ENCODE measurements at places on chromosomes 11 and 22. TPM values are rescaled to one million over a fixed set of nuclear protein-coding genes. Genes with fewer than 3 reads are reported as not detected.

DNA sequence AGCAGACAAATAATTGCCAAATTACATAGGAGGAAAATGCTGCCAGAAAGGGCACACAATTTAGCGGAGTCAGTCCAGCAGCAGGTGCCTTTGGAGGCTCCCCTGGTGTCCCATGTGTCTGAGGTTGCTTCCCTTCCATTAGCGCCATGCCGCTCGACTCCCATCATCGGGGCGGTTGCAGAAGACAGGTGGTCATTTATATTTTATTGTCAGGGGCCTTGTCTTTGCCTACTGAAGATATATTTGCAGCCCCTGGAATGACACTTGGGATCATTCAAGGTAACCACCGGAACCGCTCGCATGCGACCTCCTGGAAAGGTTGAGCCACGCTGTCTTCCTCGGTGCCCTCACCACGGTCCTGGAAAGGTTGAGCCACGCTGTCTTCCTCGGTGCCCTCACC lies 298.3 kb downstream of the TBC1D22A start:
- no peaks in the 10 kb centered on the region for H3K4me1 ChIP-seq
- no peak overlapping the region for H3K4me3 ChIP-seq
- no peak overlapping the region for H3K27ac ChIP-seq
- no peak for DNase-seq

DNA sequence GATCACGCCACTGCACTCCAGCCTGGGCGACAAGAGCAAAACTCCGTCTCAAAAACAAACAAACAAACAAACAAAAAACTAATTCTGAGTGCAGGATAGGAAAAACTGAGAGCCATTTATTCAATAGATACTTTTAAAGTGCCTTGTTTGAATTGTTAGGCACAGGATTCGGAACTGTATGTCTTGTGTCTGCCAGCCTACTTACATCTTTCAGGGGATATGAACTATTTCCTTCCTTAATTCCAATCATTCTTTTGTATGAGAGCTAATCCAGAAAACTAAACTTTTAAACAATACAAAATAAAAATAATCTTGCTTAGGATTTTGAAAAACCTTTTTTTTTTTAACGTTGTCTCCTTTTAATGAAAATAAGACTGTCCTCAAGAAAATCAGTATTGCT lies 12.6 kb downstream of the UVRAG start:
- peaks cover 11% of the 10 kb centered on the region for H3K4me1 ChIP-seq
- peaks cover 8% of the 10 kb centered on the region for H3K36me3 ChIP-seq
- no peak for DNase-seq
- H3K27me3 ChIP-seq: no peaks in the 10 kb centered on the region
- no peak overlapping the region for H3K4me3 ChIP-seq
- no peak overlapping the region for H3K27ac ChIP-seq

GRCh38 chr22:22786301-22787115 lies 101.1 kb upstream of the IGLL5 start:
- no peaks in the 10 kb centered on the region for H3K36me3 ChIP-seq
- peaks cover 4% of the 10 kb centered on the region for H3K4me1 ChIP-seq
- DNase-seq: no peak
- H3K27ac ChIP-seq: no peak overlapping the region
- peaks cover 31% of the 10 kb centered on the region for H3K27me3 ChIP-seq

- no peaks in the 10 kb centered on the region for H3K27me3 ChIP-seq
- H3K4me3 ChIP-seq: no peak overlapping the region
- no peak for DNase-seq
- H3K27ac ChIP-seq: no peak overlapping the region
Measured at GRCh38 chr11:92644595-92645445, 324.6 kb upstream of the MTNR1B start.

The OR8G5 gene
- not detected for total RNA-seq

The MFNG gene
- 207 TPM for total RNA-seq

The SCGB1A1 gene
- total RNA-seq: not detected

The PAX6 gene
- total RNA-seq: not detected

Data from activated CD4-positive, alpha-beta T cell treated with anti-CD3 and anti-CD28 coated beads, Interleukin-2, amount 10 ng/mL, durations not matched to agents 24 days and 14 days (primary cell).